ENCODE measurements at places on chromosomes 6 and 20. TPM values are rescaled to one million over a fixed set of nuclear protein-coding genes. Genes with fewer than 3 reads are reported as not detected.

DNA sequence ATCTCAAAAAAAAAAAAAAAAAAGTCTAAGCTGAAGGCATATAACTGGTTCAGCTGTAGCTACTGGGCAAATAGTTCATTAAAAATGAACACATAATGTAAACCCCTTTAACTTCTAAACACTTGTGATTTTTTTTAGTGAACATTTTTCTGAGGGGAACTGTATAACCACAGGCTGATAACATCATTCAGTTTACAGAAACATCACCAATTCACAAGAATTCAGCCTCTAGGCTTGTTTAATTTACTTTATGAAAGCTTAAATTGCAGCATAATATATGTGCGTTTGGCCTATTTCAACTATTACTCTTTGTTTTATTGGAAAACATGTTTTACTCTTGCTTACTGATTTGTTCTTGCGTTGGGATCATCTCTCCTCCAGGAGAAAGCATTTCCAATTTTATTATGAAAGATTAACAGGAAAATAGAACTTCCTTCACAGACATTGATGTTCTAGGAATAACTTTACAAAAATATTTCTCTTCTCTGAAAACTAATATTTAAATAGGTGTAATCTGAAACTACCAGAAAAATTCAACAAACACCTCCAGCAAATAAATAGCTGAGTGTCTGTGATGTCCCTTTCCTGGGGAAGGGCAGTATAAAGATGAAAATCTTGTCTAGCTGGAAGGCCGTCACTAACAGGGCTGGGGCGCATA is 284.5 kb downstream of the UST start:
- H3K27me3 ChIP-seq, result no peaks in the 10 kb centered on the region
- H3K4me3 ChIP-seq, result peak overlapping the region; percentile 9
- H3K36me3 ChIP-seq, result peaks cover 8% of the 10 kb centered on the region
- peaks cover 13% of the 10 kb centered on the region for H3K4me1 ChIP-seq
- DNase-seq, result no peak

- H3K27me3 ChIP-seq, result no peaks in the 10 kb centered on the region
- no peaks in the 10 kb centered on the region for H3K4me1 ChIP-seq
- no peak overlapping the region for H3K4me3 ChIP-seq
- H3K36me3 ChIP-seq, result peaks cover 4% of the 10 kb centered on the region
- 0 out of 2 replicates have a peak overlapping the region, but pooled peaks have one; percentile 18 for H3K27ac ChIP-seq
Measured at GRCh38 chr6:116159782-116160524, 34.0 kb upstream of the COL10A1 start.

- H3K36me3 ChIP-seq, result peaks cover 47% of the 10 kb centered on the region
- H3K27me3 ChIP-seq, result no peaks in the 10 kb centered on the region
- peaks cover 26% of the 10 kb centered on the region for H3K4me1 ChIP-seq
- H3K27ac ChIP-seq, result peak overlapping the region; percentile 24
Measured at GRCh38 chr6:151440930-151441329, 11.0 kb downstream of the RMND1 start.

DNA sequence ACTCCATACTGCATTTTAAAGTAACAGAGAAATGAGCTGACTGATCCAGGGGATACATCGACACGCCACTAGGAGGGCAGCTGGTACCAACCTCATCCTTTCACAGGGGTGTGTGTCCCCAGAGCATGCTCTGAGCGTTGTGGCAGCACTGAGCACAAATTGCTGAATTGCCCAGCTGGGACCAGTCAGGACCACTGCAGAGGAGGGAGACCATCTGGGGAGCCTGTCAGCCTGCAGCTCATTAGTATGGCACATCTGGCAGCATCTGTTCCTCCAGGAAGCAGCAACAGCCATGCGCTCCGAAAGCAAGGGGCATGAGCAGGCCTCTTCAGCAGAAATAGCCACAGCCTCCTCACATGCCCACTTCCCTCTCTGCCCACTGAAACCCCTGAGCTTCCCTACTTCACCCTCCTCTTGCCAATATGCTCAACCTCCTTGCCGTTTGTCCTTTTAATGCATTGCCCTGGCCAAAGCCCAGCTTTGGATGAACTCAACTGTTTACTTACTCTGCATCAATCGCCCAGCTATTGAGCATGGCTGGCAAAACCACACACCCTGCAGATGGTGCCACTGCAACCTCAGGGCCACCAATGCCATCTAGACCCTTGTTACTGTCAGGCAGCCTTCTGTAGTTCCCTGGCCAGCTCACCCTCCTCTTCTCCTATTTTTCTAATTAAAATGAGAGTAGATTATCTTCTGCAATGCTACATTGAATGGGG is 77.6 kb upstream of the NEDD9 start:
- no peaks in the 10 kb centered on the region for H3K36me3 ChIP-seq
- H3K27me3 ChIP-seq, result no peaks in the 10 kb centered on the region
- DNase-seq, result peak; percentile 67
- no peak overlapping the region for H3K4me3 ChIP-seq

DNA sequence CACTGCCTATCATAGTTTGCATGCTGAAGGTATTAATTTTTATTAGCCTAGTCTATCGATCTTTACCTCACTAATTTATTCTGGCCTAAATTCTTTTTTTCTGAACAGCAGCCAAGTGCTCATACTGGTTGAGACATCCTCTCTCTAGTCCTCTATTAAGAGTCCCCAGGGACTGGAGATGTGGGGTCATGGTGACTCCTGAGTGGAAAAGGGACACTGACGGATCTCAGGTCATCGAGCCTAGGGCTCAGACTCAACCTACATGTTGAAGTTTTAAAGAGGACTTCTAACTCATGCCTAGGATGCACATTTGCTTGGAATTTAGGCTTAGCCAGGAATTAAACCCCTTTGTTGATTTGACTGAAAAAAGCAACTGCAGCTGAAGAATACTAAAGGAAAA is 378.1 kb downstream of the BTBD9 start:
- H3K4me3 ChIP-seq, result peak overlapping the region; percentile 21
- no peak for DNase-seq

GRCh38 chr6:70686548-70687133 is 19.0 kb downstream of the SMAP1 start:
- DNase-seq, result peak; percentile 24
- no peaks in the 10 kb centered on the region for H3K27me3 ChIP-seq
- no peaks in the 10 kb centered on the region for H3K4me1 ChIP-seq
- peaks cover 3% of the 10 kb centered on the region for H3K36me3 ChIP-seq
- no peak overlapping the region for H3K27ac ChIP-seq
- no peak overlapping the region for H3K4me3 ChIP-seq

GRCh38 chr6:163031931-163032330 is 304.2 kb downstream of the PACRG start:
- no peak overlapping the region for H3K27ac ChIP-seq
- no peaks in the 10 kb centered on the region for H3K36me3 ChIP-seq
- DNase-seq, result no peak
- no peaks in the 10 kb centered on the region for H3K27me3 ChIP-seq

GRCh38 chr6:93293460-93293859 is 125.9 kb downstream of the EPHA7 start:
- no peak for DNase-seq
- no peak overlapping the region for H3K27ac ChIP-seq
- no peaks in the 10 kb centered on the region for H3K27me3 ChIP-seq
- H3K4me3 ChIP-seq, result no peak overlapping the region
- H3K4me1 ChIP-seq, result no peaks in the 10 kb centered on the region

GRCh38 chr6:11810854-11811643 is 32.4 kb upstream of the ADTRP start:
- no peak overlapping the region for H3K4me3 ChIP-seq
- H3K36me3 ChIP-seq, result no peaks in the 10 kb centered on the region
- no peak overlapping the region for H3K27ac ChIP-seq
- no peaks in the 10 kb centered on the region for H3K27me3 ChIP-seq
- H3K4me1 ChIP-seq, result peaks cover 4% of the 10 kb centered on the region

DNA sequence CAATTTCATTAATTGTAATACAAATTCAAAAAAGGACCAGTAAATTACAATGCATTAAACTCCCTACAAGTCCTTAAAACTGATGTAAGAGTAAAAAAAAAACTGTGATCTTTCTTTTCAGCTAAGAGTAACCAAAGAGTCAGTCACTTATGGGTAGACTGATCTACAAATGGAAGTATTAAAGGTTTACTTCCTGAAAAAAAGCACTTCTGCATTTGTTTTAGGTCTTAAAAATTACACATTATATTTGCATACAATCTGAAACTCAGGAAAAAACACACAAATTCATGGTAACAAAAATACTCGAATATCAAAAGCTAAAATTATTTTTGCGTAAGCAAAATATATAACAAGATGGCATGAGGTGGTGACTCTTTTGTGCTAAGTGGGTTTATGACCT is 23.5 kb downstream of the USP49 start:
- H3K36me3 ChIP-seq, result no peaks in the 10 kb centered on the region
- no peak overlapping the region for H3K4me3 ChIP-seq
- no peaks in the 10 kb centered on the region for H3K27me3 ChIP-seq
- no peak for DNase-seq

- H3K27me3 ChIP-seq, result no peaks in the 10 kb centered on the region
- no peak for DNase-seq
- no peak overlapping the region for H3K27ac ChIP-seq
- H3K4me1 ChIP-seq, result no peaks in the 10 kb centered on the region
Measured at GRCh38 chr6:131159578-131159977, 24.3 kb downstream of the AKAP7 start.

DNA sequence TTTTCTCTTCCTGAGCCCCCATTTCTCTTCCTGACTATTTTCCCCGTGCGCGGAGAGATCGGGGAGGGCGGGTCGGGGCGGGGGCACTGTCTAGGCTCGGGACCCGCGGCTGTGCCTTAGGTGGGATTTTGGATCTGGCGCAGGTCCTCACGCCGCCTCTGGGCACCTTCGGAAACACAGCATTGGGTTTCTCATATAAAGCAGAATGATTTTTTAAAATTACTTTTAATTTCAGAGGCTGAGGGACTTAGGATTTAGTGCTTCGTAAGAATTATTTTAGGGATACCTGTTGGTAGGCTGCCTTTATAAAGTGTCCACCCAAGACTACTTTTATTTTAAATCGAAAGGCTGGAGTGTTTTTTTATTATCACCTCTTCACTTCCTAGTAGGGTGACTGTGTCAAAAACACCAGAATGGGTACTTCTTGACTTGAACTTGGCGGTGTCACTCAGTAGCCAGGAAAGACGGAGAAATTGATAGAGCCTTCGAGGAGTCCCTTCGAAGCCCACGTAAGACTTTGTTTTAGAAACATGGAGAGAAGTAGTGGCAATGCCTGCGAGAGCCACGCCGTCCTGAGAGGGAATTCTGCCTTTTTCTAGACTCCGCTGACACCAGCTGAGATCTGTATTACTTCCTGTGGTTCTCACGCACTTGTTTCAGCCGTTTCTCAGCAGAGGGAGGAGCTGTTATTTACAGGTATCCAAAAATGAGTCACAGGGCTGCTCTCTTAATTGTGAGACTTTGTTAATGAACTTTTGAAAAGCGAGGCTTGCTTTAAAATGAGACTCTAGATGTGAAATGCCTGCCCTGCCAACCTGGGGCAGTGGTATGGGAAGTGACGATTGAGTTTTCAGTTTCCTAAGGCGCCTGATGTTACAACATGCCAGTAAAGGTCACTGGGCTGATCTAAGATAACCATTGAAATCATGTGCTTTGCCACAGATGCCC is 667 bp downstream of the STX11 start:
- no peak for DNase-seq
- peaks cover 64% of the 10 kb centered on the region for H3K27me3 ChIP-seq
- no peak overlapping the region for H3K27ac ChIP-seq
- H3K36me3 ChIP-seq, result no peaks in the 10 kb centered on the region
- H3K4me3 ChIP-seq, result peak overlapping the region; percentile 64

DNA sequence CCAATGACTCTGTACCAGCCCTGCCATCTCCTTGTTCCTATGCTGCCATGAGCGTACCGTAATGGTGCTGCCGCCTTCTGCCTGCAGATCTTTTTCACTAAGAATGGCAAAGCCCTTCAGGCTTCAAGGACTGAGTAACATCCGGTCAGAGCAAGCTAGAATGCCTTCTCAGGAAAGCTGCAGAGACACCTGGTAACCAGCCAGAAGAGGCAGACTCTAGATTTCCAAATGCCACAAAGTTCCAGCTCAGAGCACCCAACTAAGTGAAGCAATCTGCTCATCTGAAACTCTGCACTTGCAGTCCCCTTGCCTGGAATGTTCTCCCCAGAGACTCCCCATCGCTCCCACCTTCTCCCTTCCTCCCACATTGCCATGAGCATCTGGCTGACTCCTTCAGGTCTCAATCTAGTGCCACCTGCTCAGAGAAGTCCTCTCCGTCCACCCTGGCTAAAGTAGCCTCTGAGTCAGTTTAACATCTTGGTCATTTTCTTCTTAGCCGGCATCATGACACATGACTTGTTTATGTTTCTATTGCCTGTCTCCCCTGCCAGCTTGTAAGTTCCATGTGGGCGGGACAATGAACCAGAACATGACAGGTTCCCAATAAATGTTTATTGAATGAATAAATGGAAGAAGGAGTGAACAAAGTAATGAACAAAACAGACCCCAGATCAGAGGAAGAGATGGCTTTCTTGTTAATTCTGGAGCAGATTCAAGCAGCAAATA is 6.9 kb upstream of the OCSTAMP start:
- no peaks in the 10 kb centered on the region for H3K27me3 ChIP-seq
- H3K27ac ChIP-seq, result no peak overlapping the region
- H3K4me1 ChIP-seq, result no peaks in the 10 kb centered on the region
- no peak overlapping the region for H3K4me3 ChIP-seq
- DNase-seq, result no peak

- peaks cover 6% of the 10 kb centered on the region for H3K4me1 ChIP-seq
- H3K36me3 ChIP-seq, result no peaks in the 10 kb centered on the region
- no peak for DNase-seq
- no peaks in the 10 kb centered on the region for H3K27me3 ChIP-seq
- H3K4me3 ChIP-seq, result no peak overlapping the region
Measured at GRCh38 chr20:48773837-48774418, 53.9 kb downstream of the PREX1 start.

DNA sequence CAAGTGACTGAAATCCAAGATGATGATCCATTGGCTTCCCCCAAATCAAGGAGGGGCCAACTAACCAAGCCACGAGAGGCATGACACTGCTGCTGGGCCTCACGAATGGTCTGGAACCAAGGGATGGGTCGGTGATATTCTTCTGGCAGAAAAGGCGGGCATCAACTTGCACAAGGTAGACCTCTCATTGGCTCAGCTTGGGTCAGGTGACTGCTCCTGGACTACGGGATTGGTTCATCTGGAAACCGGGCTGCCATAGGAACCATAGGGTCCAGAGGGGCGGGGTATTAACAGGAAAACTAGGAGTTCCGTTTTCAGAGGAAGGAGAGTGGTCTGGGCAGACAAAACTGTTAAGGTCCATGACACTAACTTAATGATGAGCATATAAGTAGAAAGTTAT is 100.9 kb downstream of the TFAP2C start:
- peaks cover 5% of the 10 kb centered on the region for H3K27me3 ChIP-seq
- H3K4me1 ChIP-seq, result no peaks in the 10 kb centered on the region
- H3K36me3 ChIP-seq, result no peaks in the 10 kb centered on the region
- no peak overlapping the region for H3K27ac ChIP-seq
- DNase-seq, result no peak

- no peak overlapping the region for H3K4me3 ChIP-seq
- H3K27me3 ChIP-seq, result no peaks in the 10 kb centered on the region
- DNase-seq, result no peak
- peak overlapping the region; percentile 78 for H3K27ac ChIP-seq
- peaks cover 64% of the 10 kb centered on the region for H3K4me1 ChIP-seq
Measured at GRCh38 chr6:166588691-166589336, 2.3 kb upstream of the RAMACL start.

The KHDC1L gene
- polyA plus RNA-seq, result 0.16 TPM

The SOBP gene
- polyA plus RNA-seq, result 0.21 TPM

The POPDC3 gene
- 19.0 TPM for polyA plus RNA-seq

The GHRH gene
- not detected for polyA plus RNA-seq
